ENCODE measurements at places on chromosomes 16 and 17. TPM values are rescaled to one million over a fixed set of nuclear protein-coding genes. Genes with fewer than 3 reads are reported as not detected.

DNA sequence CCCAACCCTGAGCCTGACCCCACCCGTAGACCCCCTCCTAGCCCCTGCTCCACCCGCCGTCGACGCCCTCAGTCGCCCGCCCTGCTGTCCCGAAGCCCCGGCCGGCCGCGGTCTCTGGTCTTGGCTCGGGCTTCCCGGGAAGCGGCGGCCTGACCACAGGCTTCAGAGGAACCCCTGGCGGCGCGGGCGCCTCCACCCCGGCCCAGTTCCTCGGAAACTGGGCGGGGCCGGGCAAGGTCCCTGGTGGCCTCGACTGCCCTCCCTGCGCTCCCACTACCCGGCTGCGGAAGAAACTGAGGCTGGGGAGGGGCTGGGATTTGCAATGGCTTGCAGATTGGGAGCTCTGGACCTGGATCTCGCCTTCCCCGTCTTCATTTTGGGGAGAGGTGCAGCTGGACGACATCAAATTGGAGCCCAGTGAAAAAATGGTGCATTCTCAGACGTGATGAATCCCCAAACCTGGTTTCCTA lies 692 bp upstream of the SOCS1 start:
- peak; percentile 55 for DNase-seq

DNA sequence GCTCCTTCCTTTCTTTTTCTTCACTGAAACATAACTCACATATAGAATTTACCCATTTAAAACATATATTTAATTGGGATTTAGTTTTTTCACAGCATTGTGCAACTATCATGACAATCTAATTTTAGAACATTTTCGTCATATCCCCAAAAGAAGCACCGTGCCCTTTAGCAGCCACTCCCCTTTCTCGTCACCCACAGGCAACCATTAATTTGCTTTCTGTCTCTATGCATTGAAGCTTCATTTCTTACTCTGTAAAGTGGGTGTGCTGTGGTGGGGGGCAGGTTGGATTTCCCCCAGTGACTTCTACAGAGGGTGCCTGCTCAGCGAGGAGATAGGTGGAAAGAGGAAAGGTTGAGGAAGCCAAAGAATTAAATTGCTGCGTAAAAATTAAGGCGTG lies 35.8 kb downstream of the MRC2 start:
- DNase-seq, result no peak

DNA sequence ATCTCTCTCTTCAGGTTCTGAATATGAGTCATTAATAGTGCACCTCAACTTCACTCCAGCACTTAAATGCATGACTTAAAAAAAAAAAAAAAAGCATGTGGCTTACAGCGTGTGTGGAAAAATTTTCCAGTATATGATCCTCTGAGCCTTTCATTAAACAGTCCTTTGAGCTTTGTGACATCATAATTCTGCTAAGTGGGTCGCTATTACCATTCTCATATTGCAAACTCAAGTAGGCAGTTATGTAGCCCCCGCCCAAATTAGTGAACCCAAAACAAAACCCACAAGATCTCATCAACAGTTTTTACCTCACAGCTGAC lies 672 bp downstream of the CMTR2 start:
- peak; percentile 49 for DNase-seq

- DNase-seq, result no peak
Measured at GRCh38 chr17:49777563-49777962, 10.9 kb upstream of the KAT7 start.

GRCh38 chr17:55120651-55121050 lies 144.1 kb upstream of the HLF start:
- DNase-seq, result no peak

GRCh38 chr16:56321571-56321970 lies 103.8 kb downstream of the AMFR start:
- no peak for DNase-seq

DNA sequence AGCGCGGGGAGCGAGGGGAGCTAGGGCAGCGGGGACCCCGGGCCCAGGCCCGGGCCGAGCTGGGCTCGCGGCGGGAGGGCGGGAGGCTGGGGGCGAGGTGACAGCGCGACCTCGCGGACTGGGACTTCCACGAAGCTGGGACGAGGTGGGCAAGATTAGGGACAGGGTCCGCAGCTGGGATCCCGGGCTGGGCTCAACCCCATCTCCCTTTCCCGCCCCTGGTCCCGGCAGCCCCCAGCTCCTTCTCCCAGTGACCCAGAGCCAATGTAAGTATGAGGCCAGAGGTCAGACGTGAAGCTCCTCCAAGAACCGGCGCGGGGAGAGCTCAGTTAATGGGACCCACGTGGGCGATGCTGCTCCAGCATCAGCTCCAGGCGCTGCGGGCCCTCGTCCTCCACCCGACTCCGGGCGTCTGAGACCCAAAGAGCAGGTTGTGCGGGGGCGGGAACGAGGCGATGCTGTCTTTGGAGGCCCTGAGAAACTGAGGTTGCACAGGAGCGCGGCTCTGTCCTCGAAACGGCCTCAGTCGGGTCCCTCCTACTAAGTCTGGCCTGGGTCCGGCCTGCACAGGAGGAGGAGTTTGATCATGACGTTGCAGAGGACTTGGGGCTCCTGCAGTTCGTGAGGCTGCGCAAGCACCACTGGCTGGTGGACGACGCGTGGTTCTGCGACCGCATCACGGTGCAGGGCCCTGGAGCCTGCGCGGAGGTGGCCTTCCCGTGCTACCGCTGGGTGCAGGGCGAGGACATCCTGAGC lies 585 bp downstream of the ALOX12 start:
- no peak for DNase-seq

- DNase-seq, result no peak
Measured at GRCh38 chr16:49457196-49457595, 83.6 kb downstream of the C16orf78 start.

GRCh38 chr17:29461483-29462206 lies 71.5 kb downstream of the TAOK1 start:
- no peak for DNase-seq

DNA sequence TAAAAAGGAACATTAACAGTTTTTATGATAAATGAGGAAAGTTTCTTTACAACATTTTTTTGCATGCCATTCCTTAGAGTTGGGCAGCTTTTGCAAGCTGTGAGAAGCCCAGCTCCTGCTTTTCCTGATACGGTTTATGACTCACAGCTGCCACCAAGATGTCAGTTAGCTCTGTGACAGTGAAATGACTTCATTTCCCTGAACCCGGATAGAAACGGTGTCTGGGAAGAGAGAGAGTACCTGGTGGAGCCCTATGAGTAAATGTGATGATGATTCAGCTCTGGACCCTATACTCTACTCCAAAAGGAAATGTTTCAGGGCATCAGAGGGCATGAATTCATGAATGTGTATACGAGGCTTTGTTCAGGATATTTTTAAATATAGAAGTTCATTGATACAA lies 366.3 kb upstream of the HSBP1 start:
- peak; percentile 14 for DNase-seq

DNA sequence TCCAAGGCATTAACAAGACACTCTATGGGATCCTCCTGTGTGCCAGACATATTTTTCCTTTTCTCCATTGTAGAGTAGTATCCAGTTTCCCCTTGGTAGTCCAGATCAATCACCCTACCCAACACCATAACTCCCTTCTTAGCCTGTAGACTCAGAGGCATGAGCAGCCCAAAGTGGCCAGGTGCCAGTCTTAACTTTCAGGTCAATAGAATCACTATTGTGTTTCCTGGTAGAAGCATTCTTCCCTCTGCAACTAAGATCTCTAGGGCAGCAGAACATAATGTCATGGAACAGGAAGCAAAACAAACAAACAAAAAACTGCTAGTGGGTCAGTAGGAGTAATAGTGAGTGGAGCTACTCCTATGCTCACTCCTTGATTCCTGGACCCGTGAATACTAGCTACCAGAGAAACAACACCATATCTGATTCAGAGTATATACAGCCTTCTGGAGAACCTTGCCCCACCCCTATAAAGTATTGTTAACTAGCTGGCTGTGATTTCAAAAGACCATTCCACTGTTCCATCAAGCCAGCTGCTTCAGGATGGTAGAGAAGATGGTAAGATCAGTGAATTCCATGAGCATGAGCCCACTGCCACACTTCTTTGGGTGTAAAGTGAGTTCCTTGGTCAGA lies 11.2 kb upstream of the CLEC19A start:
- no peak for DNase-seq

The C17orf113 gene
- 0.07 TPM for polyA plus RNA-seq

The CXCL16 gene
- 2.0 TPM for polyA plus RNA-seq

The RNF112 gene
- polyA plus RNA-seq, result 1.5 TPM

The USP36 gene
- polyA plus RNA-seq, result 27.4 TPM
